GM12892 (cell line): ENCODE measurements at places on chromosomes 4 and X.

DNA sequence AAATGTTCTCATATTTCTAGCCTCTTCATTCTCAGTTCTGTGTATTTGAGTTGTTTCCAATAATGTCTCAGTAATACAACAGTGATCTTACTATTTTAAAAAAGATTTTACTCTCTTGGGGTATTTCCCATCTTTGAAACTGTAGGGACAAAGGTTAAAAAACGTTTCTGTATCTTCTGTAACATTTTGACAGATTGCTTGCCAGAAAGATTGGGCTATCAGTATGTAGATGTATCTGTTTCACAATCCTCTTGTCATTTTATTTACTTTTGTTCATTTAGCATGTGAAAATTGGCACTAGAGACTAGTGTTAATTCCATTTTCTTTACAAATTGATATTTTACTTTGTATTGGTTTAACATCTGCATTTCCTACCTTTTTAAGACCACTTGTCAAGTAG is 6.2 kb upstream of the CXCL9 start:
- no peak for DNase-seq

GRCh38 chr4:101329592-101329991 is 17.7 kb downstream of the PPP3CA start:
- no peak for DNase-seq

DNA sequence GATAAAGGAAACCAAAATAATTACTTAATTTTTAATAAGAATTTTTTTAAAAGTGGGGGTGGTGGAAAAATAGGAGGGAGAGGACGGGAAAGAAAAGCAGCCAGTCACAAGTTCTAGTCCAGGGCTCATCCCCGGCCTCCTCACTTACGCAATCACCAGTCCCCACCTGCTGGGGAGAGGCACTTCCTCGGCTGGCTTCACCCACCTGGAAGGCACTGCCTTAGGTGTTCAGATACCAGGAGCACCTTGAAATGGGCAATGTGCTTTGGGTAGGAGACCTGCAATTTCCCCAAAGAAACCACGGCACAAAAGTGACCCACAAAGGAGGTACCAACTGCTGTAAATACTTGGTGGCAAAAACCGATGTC is 23.8 kb downstream of the AFAP1 start:
- no peak for DNase-seq

DNA sequence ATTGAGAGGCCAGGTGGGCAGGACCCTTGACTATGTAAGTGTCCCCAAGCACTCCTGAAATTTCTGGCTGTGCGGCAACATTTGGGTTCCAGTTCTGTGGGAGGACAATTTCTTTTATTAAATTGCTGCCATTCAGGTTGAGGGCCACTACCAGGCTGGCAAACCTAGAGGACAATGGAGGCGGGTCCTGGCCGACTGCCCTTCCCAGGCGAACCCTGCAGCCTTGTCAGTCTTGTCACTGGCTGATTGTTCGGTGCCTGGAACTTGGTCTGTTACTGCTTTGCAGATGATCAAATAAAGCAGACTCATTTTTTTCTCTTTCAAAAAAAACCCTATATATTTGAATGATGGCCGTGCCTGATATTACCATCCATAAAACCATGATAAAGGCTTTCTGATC is 6.6 kb upstream of the TMEM128 start:
- DNase-seq = no peak

DNA sequence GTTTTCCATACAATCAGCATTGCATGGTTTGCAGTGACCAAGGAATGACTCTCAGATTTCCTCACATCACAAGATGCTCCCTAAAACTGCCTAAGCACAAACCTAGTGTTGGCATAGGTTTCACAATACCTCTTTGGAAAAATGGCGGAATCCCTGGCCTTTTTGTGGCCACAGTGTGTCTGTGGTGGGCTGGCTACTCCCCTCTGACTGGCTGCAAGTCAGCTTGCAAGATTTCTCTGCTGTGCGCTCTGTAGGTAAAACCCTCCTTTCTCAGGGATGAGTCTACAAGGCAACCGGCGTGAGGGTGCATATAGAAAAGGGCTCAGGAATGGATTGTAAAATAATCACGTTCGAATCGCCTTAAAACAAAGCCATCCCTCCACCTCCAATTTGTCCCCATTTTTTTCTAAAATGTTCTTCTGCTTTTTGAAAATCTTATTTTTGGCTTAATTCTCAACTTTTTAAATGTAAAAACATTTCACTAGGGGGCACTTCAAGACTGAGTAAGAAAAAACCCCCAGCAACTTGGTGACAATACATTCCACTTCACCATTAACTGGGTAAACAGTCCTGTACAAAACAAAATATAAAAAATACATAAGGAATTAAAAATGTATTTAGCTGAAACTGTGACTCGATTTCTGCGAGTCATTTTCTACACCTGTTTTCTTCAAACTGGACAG is 235.6 kb downstream of the STIM2 start:
- DNase-seq = no peak

DNA sequence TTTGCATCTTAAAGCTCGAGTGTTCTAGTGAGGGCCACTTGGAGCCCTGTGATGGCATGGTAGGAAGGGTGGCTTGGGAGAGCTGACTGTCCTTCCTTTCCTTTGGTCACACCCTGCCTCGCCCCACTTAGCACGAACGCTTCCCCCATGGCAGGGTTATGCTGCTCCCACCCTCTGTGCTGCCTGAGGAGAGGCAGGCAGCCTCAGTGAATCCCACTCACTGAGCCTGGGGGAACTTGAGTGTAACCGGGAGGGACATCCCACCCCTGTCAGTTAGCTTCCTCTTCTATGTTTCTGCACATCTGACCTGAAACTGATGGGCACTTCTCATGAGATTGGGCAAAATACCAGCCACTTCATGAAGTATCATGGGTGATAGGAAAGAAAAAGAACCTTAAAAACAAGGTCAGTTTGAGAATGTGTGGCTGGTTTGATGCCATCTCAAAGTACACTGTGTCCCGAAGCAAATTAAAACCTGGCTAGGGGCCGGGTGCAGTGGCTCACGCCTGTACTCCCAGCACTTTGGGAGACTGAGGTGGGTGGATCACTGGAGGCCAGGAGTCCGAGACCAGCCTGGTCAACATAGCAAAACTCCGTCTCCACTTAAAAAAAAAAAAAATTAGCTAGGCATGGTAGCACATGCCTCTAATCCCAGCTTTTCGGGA is 10.1 kb downstream of the TKTL1 start:
- no peak for DNase-seq

DNA sequence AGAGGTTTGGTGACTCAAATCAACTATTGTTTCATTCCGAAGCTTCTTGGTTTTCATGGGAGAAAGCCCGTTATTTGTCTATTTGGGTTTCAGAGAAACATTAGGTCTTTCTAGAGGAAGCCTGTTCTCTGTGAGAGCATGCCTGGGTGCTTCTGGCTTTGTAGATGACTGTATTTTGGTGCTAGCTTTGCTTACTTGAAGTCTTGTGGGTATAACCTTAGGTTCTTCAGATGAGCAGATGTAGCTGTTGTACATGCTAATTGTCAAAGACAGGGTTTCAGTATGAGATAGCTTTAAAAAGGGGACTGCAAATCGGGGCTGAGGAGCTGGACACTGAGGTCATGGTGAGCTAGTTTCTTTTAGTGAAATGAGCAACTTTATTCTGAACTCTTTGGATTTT is 7.9 kb upstream of the STOX2 start:
- no peak for DNase-seq

DNA sequence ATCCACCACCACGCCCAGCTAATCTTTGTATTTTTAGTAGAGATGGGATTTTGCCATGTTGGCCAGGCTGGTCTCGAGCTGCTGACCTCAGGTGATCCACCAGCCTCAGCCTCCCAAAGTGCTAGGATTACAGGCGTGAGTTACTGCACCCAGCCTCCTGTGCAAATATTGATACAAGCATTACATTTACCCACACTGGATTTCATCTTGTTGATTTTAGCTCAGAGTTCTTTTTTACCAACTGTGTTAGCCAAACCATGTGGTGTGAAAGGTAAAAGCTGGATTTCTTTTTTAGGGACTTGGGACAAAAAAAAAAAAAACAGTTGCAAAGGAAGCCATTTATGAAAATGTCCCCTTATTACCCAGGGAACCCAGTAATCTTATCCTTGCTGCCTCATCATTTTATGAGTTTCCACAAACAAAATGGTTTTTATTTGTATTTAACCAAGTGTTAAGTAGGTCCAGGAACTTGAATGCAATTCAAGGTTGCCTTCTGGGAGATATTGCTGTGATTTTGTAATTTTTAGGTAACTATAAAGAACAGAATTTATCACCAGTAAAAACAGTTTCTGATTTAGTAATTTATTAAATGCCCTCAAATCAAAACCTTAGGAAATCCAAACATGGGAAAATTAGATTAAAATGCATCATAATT is 202.5 kb downstream of the PALLD start:
- DNase-seq = no peak

GRCh38 chr4:122170775-122171174 is 18.6 kb downstream of the BLTP1 start:
- no peak for DNase-seq
